ENCODE measurements at places on chromosomes 2 and 18.

- DNase-seq = no peak
These were observed 6.2 kb downstream of the KCNF1 start for GRCh38 chr2:10917927-10918326.

DNA sequence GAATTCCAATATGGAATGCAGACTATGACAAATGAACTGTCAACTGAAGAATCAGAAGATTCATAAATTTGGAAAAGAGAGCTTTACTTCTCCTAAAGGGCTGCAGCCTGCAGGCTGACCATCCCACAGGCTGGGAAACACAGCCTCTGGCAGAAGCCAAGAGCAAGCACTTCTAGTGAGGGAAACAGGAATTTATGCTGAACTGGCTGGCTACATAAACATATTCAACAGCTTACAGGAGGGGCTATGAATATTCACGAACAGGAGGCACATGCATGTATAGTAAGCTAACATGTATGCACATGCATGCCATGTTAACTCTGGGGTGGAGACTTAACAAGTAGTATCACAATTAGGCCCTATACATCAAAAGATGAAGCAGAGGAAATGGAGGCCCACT, 17.6 kb downstream of the HIBCH start:
- no peak for DNase-seq

DNA sequence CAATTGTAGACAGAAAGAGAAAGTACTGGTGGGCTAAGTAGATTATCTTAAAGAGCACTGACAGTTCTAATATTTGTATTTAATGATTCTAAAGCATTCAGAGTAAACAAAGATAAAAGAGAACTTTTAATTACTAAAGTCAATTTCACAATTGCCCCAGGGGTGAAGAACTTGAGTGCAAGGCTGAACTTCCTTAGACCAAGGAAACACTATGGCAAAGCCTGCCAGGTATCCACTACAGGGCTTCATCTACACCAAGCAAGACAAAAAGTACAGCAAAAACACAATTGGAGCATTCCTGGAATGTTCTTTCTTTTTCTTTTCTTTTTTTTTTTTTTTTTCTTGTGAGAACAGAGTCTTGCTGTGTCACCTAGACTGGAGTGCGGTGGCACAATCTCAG, 46.9 kb upstream of the NDUFV2 start:
- no peak for DNase-seq

DNA sequence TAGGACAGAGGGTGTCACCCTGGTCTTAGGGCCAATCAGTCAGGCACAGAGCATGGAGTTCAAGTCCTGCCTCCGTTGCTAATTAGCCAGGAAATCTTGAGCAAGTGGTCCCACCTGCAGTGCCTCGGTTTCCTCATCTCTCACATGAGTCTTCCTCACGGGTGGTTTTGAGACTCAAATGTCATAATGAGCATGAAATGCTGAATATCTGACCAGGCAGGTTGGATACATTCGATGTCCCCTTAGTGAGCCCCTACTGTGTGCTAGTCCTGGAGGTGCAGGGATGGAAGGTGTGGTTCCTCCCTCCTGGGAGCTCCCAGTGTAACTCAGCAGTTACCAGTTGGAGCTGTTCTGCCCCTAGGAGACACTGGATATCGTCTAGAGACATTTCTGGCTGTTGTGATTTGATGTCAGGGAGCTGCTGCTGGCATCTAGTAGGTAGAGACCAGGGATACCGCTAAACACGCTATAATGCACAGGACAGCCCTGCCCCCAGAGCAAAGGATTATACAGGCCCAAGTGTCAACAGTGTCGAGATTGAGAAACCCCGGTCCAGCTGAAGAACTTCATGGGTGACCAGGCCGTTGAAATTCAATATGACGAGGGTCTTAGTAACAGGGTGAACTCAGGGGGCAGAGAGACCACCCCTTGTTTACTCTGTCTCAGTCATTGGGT, 118.5 kb upstream of the TWIST2 start:
- no peak for DNase-seq

DNA sequence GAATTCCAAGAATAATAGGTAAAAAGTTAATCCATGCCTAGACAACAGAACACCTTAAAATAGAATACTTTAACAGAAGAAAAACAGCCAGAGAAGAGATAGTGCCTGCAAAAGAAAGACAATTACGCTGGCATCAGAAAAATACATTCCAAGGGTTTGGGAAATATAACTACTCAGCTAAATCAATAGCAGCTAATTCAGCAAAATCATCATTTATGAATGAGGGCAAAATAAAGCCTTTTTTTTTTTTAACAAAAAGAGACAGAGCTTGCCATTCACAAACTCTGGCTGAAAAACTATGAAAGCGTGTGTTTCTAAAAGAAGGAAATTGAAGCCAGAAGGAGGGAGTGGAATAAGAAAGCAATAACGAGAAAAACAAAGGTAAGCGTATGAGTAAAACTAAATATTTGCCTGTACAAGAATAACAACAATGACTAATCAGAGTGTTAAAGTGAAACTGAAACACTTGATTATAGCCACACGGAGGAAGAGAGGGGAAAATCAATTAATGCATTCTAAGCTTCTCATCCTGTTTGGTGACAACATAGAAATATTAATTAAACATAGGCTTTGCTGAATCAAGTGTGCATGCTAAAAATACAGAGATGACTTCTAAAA, 90.2 kb downstream of the EHD3 start:
- peak; percentile 80 for DNase-seq

- no peak for DNase-seq
These were observed 14.5 kb upstream of the DARS1 start for GRCh38 chr2:135999899-136000298.

DNA sequence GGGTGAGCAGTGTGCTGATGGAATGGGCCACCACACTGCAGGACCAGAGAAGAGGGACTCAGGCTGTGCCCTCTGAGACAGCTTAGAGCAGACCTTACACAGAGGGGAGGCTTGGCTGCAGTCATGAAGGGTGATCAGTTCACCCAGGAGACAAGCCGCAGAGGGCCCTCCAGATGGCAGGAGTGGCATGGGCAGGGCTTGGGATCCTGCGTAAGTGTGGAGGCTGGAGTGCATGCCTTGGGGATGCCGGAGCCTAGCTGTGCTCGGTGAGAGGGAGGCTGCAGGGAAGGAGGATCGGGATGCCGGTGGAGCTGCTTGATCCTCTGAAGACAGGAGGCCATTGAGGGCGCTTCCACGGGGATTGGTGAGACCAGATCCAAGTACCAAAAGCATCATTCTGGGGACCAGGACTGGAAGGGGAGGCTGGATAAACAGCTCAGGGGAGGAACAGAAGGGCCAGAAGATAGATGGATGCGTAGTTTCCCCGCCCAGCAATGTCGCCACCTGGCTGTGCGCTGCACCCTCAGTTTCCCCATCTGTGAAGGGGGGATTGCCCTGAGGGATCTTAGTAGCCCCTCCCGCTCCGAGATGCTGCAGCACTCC, 163.4 kb downstream of the INHBB start:
- DNase-seq = no peak

GRCh38 chr2:148039783-148040182, 18.9 kb downstream of the MBD5 start:
- no peak for DNase-seq

- no peak for DNase-seq
These were observed 52.8 kb downstream of the IKZF2 start for GRCh38 chr2:213098612-213099011.

DNA sequence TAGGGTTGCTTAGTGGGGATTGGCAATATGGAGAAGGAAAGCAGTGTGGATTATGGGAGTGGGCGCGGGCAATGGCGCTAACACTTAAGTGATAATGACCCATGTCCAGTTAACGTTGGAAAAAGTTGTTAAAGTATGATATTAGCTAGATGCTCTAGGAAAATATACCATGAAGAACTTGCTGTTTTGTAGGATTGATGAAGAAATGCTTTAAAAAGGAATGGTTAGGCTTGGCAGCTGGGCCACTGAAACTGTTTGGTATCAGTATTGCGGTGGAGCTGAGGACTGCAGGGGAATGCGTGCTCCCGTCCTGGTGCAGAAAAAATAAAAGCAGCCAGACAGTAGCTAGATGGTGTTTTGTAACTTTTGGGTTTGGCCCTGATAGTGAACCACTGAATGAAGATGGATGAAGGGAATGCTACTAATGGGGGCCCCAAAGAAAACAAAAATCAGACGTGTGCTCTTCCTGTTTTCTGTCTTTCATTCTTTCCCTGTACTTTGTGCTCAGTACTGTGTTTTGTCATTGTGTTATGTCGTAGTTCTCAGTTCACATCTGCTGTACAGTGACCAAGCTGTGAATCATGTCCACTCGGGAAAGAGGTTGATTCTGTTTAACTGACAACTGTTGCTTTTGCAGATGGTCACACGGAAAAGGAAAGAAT, 999 bp downstream of the INSIG2 start:
- peak; percentile 38 for DNase-seq

- DNase-seq = no peak
These were observed 513.2 kb downstream of the RNF144A start for GRCh38 chr2:7430421-7430868.

DNA sequence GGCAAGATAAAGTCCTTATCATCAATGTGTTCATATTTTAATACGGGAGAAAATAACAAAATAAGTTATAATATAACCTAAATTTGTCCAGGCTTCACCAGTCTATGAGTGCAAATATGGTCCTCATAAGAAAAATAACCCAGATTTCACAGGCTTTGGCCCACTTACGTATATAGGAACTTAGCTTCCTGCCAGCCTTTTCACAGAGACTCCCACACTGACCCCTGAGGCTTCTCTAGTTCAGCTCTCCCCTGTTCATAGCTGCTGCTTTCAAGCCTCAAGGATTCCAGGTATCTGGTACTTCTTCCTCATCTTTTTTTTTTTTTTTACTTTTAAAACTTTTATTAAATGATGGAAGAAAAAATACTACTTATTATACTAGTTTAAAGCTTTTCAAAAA, 74.9 kb upstream of the PELI1 start:
- DNase-seq = no peak

GRCh38 chr2:118530976-118531375, 316.5 kb downstream of the EN1 start:
- no peak for DNase-seq

DNA sequence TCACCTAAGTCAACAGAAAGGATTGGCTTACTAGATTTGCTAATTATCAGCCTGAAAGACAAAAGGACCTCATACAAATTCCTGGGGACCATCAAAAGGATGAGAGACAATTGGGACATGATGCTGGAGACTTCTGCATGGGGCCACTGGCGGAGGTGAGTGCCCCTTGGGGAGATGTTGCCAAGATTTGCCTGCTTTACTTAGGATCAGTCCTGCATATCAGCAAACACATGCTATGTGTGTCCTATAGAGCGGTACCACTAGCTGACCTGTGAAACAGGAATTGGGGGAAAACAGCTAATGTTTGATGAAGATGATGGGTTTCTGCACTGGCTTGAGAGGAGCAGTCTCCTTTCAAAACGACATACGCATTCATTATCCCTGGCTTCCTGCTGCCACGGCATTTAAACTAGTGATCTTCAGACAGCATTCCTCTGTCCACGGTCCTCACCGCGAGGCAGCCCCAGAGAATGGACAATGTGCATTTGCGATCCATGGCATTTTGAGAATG, 104.2 kb downstream of the TGIF1 start:
- no peak for DNase-seq

GRCh38 chr2:209463226-209463625, 39.4 kb downstream of the MAP2 start:
- no peak for DNase-seq

- peak; percentile 94 for DNase-seq
These were observed 34.4 kb downstream of the CD28 start for GRCh38 chr2:203740871-203741281.

DNA sequence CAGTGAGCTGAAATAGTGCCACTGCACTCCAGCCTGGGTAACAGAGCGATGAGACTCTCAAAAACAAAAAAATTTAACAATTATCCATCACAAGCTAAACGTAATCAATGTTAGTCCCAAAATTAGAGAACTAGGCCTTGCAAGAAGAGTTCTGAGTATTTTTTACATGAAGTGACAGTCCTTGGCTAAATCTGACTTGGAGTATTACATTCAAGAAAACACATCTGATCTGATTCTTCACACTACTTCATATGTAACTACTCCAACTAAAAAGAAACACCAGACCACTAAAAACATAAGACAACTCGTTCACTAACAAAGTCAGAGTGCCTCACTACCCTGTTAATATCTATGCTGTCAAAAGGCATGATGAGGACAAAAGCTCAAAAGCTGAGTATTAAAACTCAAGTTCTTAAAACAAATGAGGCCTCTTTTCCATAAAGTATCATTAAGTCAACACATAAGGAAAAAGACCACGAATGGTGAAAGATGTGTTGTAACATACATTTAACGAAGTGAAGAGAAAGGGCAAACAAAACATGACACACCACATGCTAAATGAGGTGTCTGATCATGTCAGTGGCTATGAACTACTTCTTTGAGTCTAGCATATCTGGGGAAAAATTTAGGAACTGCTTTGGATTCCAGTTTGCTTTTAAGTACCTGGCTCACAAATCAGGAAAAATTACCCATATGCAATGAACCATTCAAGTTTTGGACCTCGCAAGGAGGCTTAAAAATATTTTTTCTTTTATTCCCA, 42.4 kb downstream of the TRIP12 start:
- no peak for DNase-seq

DNA sequence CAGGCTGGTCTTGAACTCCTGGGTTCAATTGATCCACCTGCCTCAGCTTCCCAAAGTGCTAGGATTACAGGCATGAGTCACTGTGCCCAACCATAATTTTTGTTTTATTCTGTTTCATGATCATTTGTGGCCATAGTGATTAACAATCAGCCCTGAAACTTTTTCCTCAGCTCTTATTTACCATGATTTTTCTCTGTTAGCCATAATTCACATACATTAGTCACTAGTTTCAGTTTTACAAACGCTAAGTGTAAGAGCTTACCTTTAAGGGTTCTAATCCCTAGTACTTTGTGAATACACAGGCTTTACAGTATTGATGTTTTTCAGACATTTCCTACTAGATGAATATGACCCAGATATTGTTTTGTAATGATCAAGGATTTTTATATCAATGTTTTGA, 216.1 kb downstream of the DPP4 start:
- peak; percentile 54 for DNase-seq
